ENCODE measurements at places on chromosomes 1 and 21.

DNA sequence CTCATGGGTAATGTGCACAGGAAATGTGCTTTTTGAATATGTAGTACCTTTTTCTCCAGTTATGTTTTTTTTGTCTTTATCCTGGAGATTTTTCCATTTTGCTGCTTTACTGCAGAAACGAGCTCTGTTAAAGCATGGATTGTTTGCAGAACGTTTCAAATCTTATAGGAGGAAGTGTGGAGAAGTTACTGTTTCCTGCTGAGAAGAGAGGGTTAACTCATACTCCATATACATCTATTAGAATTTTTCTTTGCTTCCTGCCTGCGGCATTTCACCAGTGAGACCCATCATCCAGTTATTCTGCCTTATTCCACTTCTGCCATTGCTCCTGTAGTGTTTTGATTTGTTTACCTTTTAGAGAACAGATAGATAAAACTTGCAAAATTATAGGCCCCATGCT is 2.0 kb downstream of the RPRD2 start:
- no peak for DNase-seq

GRCh38 chr1:192809307-192810252 is 741 bp downstream of the RGS2 start:
- no peak for DNase-seq

DNA sequence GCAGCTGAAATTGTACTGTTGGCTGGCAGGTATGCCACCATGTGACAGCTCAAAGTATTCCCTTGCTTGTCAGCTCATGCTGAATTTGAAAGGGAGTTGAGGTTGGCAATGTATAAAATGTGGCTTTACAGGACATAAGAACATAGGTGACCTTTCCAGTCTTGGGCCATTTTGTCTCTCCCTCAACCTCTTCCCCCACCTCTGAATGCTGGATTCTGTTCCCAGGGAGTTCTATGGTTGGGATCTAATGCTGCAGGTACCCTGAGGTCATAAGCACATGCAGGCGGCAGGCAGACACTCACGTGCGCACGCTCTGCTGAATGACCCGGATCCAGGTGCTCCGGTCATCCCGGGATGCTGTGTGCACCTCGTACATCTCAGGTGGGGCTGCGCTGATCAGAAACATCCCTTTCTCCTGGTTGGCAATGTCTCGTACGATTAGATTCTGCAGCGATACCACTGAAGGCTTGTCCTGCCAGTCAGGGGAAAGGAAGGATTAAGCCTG is 16.0 kb downstream of the RXFP4 start:
- DNase-seq, result no peak

DNA sequence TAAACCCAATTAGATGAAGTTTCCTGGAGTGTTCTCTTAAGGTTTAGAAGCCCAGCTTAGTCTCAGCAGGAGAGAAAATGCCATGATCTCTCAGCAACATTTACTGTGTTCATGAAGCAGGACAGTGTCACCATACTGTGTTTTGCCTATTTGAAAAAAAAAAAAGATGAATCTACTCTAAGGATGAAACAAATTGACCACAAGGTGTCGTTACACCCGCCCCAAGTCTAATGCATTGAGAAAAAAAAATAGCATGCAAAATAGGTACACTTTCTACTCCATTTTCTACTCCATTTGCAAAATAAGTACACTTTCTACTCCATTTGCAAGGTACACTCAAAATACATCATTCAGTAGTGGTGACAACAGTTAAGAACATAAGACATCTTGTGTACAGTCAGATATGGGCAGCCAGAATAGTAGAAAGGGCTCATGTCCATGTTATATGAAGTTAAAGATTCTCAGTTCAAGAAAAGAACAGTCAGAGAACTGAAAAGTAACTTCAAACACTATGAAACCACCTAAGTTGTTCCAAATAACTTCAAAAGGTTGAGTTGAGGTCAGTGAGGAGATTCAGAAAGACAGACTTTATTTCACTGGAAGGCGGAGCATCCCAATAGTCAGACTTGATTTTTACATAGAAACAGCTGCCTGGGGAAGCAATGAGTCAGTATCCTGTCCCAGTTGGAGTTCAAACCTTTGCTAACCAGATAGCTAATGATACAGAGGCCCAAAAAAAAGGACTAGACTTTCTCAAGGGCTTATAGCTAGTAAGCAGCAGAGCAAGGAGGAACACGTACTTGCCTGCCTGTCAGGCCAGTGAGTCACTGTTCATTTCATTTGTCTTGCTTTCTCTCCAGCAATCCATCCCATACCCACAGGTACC is 13.3 kb downstream of the PLPPR5 start:
- peak; percentile 40 for DNase-seq

DNA sequence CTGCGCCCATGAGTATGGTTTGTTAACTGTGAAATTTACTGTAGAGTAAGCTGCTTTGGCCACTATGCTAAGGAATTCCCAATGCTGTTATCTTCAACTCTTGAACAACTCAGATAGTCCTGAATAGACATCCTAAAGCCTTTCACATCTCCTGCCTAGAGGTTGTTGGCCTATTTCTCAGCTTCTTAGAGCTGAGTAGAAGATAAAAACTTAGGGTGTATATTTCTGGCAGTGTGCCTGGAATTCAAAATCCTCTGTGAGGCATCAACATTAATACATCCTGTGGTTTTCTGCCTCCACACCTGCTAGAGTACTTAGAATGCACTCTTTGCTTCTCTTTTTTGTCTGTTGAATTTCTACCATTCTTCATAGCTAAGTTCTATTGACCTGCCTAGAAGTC is 45.8 kb upstream of the RC3H1 start:
- DNase-seq, result no peak

DNA sequence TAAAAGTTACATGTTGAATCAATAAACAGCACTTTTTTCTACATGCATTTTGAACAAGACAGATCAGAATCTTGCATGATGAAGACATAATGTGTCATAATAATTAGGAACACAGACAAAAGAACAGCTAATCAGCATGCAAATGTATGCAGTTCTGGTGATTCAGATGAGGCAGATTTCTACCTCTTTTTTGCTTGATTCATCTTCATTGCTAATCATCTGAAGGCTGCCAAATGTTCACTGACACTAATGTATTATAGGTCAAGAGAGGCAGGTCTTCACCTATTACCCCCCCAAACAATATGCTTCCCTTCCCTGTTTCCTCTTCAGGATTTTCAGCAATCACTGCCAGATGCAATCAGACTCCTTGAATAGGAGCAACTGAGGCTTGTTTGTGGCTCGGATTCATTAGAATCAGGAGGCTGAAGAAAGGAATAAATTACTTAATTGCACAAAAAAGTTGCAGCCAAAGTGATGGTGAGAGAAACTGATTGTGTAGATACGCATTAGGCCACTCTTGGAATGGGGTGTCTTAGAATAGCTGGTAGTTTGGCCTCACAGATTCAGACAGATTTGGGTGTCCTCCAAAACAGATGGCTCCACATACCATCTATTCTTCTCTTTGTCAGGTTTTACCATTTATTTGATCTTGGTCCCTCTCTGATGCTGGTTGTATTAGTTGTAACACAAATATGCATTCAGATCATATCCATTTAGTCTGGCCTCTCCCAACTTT is 275.4 kb downstream of the RPS6KC1 start:
- DNase-seq, result no peak

GRCh38 chr1:235375919-235376605 is 8.8 kb downstream of the TBCE start:
- DNase-seq, result no peak

Measured in pulmonary artery endothelial cell (primary cell).